IPS DF 6.9 (cell line): ENCODE measurements at places on chromosomes 7 and 10.

- no peak for DNase-seq
Measured at GRCh38 chr7:84422790-84423189, 228.2 kb upstream of the SEMA3A start.

DNA sequence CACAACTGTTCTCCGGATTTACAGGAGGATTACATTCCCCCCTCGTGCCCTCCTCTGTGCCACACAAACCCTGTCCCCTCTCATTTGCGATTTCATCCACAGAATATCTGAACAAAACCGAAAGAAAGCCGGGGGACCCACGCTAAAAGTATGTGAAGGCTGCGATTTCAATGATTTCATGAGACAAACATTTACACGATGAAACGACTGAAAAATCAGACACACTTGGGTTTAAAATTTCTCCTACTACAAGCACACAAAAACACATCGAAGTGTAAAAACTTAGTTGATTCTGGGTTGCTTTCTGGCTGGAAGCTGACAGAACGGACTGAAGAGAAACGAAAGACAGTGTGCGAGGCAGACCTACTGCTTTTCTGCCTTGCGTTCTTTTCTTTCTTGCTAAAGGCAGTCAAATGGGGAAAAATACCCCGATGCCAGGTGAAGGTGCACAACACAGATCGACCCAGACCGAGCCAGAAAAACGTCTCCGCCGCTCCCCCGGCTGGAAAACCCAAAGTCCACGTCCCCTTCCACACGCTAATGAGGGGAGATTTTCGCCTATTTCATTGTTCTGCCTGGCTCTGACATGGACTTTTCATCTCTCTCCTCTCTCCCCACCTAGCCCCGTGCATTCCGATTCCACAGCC, 1.2 kb downstream of the HIPK2 start:
- no peak for DNase-seq

GRCh38 chr7:134903073-134903790, 83.1 kb upstream of the AGBL3 start:
- DNase-seq = no peak

DNA sequence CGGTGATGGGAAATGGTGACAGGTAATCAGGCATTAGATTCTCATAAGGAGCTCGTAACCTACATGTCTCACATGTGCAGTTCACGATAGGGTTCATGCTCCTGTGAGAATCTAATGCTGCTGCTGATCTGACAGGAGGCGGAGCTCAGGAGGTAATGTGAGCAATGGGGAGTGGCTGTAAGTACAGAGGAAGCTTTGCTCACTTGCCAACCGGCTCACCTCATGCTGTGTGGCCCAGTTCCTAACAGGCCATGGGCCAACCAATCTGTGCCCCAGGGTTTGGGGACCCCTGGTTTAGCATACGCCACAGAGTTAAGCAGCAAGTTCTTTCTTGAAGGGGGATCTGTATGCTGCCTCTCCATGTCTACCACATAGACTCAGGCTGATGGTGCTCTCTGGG, 133.1 kb downstream of the IQUB start:
- no peak for DNase-seq

- DNase-seq = no peak
Measured at GRCh38 chr10:129440722-129441316, 26.2 kb upstream of the MGMT start.
